NCI-H446 treated with DMSO at 0.1 percent for 48 hours (cell line): ENCODE measurements at places on chromosomes 6 and 20.
A peak's percentile ranks its signal among the peaks of the same experiment; 100 is the strongest.

- no peak for DNase-seq
These were observed 117.2 kb upstream of the CD93 start for GRCh38 chr20:23203310-23203709.

DNA sequence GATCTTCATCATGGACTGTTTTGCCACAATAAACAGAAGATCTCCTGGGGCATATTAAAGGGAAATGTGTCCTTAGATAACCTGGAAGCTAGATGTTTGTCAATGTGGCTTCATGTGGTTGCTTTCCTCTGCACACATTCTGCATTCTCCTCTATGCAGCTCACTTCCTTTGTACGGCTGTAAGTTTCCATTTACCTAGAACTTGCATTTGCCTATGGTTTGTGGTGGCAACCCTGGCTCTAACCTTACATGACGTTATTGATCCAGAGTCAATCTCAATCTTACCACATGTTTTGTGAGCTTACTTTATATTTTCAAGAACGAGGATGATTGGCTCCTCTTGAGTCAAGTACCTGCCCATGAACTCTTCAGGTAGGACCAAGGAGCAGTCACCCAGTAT is 863.1 kb downstream of the MAFB start:
- no peak for DNase-seq

- no peak for DNase-seq
These were observed 50.0 kb upstream of the SUPT3H start for GRCh38 chr6:45427726-45428125.

GRCh38 chr6:151699719-151700118 is 107.8 kb upstream of the ESR1 start:
- no peak for DNase-seq

DNA sequence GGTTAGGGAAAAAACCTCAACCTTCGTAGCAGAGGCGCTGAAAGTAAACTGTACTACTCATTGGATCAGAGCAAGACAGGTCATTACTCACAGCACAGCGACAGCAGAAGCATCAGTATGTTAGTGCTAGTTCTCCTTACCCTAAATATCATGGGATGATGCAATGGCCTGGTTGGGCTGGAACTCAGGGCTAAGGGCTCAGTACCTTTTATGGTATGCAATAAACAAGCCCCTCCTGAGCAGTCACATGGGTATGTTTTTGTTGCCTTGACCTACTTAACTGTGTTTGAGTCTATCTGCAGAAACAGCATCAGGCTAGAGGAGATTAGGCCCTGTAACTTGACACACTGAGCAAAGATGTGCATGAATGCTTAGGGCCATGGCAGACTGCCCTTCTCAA is 369.4 kb upstream of the IMPG1 start:
- no peak for DNase-seq

DNA sequence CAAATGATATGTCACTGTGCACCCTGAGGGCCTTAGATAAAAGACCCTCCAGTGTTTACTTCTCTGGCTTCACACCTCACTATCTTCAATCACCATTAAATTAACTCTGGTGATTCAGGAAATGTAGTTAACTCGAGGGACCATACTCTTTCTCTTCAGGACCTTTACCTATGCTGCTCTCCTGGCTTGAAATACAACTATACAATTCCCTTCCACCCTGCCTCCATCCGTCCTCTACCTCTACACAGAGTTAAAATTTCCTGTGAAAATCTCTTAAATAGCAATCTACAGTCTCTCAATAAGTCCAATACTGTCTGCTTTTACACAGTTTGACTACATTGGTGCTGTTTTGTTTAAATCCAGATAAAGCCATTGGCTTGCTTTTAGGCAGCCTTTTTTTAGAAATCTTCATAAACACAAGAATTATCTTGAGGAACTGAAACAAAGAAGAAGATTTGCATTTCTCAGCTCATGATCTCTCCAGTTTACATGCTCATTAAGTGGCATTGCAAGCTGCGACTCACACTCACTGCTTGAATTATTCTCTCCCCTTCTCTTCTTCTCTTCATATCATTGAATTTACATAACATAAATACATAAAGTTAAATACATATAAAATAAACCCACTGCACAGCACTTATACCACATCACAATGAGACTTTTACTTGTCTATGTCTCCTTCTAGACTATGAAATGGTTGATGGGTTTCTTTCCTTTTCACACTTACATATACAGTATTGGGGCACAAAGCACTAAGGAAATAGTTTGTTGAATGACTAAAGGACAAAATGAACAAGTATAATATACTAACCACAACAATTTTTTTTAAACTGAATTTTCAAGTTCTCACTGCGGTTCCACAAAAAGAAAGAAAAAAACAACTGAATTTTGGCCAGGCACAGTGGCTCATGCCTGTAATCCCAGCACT is 239.0 kb upstream of the KCNQ5 start:
- DNase-seq, result no peak

DNA sequence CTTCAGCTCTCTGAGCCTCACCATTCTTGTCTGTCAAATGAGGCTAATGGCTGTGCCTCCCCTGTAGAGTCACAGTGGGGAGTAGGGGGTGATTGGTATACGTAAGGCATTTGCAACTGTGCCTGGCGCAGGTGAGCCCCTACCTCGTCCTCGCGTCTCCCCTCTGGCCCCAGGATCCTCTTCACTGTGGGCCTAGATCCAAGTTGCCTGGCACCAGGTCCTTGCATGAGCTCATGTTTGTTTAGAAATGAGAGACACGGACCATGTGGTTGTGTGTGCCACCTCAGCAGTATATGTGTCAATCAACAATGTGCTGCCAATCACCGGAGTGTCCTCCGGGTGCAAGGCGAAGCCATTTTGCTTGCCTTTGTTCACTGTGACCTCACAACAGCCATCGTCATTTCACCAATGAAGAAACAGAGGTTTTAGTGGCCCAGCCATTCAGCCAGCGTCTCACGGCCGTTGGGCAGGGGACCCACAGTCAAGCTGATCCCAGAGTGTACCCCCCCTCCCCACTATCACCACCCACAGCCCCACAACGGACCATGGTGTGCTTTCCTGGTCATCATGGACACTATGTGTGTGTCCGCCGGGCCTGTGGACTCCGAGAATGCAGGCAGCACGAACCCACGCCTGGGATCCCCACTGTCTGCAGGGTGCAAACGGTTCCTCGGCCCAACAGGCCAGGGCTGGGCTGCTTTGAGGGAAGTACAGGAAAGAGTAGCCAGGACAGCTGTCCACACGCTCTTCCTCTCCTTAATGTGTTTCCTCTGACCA is 35.9 kb upstream of the STX16 start:
- peak; percentile 8 for DNase-seq

- no peak for DNase-seq
These were observed 114.4 kb upstream of the MAP3K7 start for GRCh38 chr6:90701146-90701781.

GRCh38 chr20:14142171-14142570 is 146.9 kb downstream of the MACROD2 start:
- DNase-seq, result peak; percentile 34

DNA sequence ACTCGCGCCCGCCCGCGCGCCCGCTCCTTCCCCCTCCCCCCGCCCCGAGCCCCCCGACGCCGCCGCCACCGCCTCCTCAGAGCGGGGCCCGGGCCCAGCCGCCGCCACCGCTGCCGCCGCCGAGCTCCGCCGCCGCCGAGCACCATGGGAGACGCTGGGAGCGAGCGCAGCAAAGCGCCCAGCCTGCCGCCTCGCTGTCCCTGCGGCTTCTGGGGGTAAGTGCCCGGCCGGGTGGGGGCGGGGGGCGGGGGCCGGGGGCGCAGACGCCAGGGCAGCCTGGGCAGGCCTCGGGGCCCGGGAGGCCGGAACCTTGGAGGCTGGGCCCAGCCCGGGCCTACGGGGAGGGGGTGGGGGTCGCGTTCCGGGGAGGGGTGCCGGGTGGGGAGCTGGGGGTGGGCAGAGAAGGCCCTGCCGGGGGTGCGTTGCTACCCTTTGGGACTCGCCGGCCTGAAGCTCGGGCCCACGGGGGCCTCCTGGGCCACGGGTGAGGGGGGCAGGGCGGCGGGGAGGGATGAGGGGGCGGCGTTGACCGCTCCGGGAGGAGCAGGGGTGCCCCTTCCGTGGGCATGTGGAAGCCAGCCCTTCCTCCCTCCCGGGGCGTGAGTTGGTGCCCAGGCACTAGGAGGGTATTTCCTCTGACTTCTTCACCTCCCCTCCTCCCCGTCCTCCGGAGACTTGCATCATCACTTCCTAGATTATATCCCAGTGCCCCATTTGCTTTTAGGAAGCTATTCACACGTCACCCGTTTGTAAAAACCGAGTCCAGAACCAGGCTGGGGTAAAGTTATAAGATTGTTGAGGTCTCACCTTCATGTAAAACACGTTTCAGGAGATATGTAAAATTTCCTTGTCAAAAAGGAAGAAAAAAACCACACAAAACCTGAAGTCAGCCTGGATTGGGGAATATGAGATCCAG is 533 bp downstream of the ZFAND3 start:
- DNase-seq, result no peak

- DNase-seq, result no peak
These were observed 5.7 kb upstream of the FKBP5 start for GRCh38 chr6:35694462-35694861.

- DNase-seq, result no peak
These were observed 22.1 kb upstream of the ZNF318 start for GRCh38 chr6:43391440-43392031.

GRCh38 chr6:24902782-24903181 is 33.0 kb downstream of the RIPOR2 start:
- no peak for DNase-seq

- no peak for DNase-seq
These were observed 106.3 kb downstream of the ADTRP start for GRCh38 chr6:11672256-11672655.

DNA sequence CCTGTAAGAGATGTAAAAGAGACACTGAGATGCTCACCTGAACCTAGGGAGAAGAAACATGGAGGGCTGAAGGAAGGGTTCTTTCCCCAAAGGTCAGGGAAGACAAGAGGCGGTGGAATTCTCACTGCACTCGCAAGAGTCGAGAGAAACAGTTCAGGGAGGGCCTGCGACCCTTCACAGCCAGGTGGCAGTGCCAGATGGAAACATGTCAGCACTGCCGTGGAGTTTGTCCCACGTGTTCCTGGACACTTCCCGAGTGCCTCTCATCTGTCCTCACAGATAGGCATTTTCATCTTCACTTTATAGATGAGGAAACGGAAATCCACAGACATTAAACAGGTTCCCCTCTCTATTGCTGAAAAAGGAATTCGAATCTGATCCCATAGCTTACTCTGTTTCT is 70.4 kb upstream of the SYNJ2 start:
- no peak for DNase-seq

DNA sequence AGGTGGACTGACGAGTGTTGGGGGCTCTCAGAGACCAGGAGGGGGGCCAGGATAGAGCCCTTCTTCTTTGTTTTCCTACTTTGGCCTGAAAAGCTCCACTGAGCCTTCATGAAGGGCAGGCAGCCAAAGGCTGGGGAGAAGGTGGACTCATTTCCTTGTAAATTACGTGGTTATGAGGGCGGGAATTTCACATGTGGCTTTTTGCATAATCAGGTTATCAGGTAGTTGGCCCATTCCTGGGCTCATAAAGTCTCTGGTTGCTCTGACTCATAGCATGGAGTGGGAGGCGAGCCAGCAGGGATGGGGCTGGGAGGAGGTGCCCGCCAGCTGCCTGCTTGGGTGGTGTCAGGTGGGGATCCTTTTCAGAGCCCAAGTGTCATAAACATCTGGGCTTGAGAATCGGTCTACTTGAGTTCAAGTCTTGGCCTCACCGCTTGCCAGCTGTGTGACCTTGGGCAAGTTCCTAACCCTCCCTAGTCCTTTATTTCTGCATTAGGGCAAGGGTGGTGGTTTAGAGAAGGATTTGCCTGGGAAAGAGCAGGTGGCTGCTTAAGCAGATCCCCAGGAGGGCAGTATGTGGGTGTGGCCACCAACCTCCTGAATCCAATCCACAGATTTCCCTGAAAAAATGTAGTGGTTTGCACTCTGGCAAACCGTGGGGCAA is 26.5 kb upstream of the RNF24 start:
- no peak for DNase-seq

- DNase-seq, result no peak
These were observed 23.9 kb downstream of the RNF217 start for GRCh38 chr6:124986164-124986563.

DNA sequence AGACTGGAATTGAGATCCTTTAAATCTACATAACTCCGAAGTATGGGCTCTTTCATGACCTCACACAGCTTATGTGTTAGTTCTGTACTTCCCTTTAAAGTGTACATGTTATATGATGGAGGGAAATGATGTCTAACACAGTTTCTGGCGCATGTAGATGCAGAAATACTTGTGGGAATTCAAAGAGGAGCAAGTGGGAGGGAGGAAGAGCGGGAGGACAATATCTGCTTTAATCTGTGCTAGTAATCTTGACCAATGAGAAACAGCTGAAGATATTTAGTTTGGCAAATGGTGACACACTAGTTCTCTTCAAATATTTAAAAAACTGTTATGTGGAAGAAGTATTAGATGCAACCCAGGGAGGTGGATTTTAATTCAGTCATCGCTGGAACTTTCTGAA is 62.9 kb upstream of the PLEKHG1 start:
- DNase-seq, result no peak

GRCh38 chr6:111530667-111531066 is 47.6 kb upstream of the REV3L start:
- no peak for DNase-seq

DNA sequence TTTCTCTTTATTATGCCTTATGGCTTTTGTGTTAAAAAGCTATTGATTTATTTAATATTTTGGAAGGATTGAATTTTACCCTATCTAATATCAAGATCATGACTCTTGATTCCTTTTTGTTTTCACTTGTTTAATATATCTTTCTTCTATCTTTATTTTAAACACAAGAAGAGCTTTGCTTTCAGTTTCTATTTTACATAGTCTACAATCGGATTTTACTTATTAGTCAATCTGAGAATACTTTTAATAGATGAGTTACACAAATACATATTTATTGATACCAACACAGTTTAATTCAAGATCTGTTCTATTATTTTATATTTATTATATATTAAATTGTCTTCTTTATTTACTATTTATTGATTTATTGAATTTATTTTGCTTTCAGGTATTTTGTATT is 218.8 kb downstream of the ESR1 start:
- no peak for DNase-seq

DNA sequence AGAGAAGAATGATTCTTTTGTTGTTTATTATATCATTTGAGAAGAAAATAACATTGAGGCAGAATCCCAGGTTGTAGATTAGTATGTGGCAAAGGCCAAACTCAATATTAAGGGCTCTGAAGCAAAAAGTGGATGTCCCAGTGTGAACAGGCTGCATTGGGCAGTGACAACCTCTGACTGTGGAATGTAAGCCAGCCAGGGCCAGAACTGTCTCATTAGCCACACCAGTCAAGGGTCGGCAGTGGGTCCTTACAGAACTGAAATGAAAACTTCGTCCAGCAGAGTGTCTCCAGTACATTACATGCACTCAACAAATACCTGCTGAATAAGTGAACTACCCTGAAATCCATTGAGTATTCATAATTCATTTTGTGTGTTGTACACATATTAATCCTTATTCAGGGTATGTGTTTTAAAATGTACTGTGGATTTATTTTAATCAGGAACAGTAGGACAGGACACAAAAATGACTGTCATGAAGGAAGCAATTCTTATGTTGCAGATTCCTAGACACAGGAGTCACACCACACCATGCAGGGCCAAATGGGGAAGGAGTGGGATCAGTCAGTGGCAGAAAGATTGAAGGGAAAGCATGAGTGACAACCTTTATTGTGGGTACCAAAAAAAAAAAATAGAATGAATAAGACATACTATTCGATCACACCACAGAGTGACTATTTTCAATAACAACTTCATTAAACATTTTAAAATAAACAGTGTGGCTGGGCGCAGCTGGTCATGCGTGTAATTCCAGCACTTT is 64.9 kb upstream of the UTRN start:
- no peak for DNase-seq

GRCh38 chr6:24927985-24928745 is 7.6 kb downstream of the RIPOR2 start:
- DNase-seq, result no peak
